Epithelial cell of esophagus (primary cell): ENCODE measurements at places on chromosomes 12 and 14.

DNA sequence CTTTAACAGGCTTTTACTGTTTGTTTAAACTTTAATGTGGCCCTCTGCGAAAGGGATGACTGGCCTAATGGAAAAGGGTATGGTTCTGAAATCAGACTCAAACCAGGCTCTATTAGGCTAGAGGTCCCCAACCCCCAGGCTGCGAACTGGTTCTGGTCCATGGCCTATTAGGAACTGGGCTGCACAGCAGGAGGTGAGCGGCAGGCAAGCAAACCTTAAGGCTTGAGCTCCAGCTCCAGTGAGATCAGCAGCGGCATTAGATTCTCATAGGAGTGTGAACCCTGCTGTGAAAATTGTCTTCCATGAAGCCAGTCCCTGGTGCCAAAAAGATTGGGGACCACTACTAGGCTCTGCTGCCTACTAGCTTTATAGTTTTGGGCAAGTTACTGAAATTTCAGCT, 11.1 kb downstream of the GALNT4 start:
- no peak for DNase-seq

- no peak for DNase-seq
Measured at GRCh38 chr12:114448618-114448933, 42.6 kb upstream of the TBX5 start.

DNA sequence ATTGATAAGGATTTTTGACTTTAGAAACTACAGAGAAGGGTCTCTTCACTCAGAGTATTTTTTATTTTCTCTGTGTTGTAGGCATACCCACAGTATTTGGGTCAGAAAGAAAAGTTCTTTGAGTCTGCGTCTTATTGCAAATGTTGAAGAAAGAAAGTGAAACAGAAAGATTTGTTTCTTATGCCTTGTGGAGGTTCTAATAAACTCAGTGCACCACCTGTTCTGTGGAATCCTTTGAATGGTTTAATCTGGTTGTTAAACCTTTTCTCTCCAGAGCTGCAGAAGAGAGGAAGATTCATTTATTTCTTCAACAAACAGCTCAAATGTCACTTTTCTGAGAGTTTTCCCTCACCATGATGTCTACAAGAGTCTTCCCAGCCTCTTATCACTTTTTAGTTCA, 146.6 kb upstream of the PLEKHG7 start:
- no peak for DNase-seq

DNA sequence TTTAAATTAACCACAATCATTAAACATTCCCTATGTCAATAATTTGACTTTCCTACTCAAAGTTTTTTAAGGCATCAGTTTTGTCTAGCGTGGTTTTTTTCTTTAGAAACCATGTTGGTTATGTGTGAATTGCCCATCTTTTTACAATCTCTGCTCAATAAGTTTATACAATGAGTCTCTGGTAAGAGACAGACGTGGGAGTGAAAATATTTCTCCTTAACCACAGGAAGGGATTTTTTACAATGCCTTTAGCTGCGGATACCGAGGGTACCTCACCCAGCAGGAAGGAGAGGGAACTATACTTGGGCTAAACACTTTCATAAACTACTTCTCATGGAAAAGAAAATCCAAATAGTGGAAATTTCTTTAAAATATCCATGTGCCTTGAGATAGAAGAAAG, 191.4 kb upstream of the BCL2L14 start:
- DNase-seq, result no peak

- DNase-seq, result no peak
Measured at GRCh38 chr12:63093711-63094110, 57.3 kb downstream of the AVPR1A start.

- DNase-seq, result no peak
Measured at GRCh38 chr14:21974741-21975140, 301.1 kb upstream of the OR4E1 start.

DNA sequence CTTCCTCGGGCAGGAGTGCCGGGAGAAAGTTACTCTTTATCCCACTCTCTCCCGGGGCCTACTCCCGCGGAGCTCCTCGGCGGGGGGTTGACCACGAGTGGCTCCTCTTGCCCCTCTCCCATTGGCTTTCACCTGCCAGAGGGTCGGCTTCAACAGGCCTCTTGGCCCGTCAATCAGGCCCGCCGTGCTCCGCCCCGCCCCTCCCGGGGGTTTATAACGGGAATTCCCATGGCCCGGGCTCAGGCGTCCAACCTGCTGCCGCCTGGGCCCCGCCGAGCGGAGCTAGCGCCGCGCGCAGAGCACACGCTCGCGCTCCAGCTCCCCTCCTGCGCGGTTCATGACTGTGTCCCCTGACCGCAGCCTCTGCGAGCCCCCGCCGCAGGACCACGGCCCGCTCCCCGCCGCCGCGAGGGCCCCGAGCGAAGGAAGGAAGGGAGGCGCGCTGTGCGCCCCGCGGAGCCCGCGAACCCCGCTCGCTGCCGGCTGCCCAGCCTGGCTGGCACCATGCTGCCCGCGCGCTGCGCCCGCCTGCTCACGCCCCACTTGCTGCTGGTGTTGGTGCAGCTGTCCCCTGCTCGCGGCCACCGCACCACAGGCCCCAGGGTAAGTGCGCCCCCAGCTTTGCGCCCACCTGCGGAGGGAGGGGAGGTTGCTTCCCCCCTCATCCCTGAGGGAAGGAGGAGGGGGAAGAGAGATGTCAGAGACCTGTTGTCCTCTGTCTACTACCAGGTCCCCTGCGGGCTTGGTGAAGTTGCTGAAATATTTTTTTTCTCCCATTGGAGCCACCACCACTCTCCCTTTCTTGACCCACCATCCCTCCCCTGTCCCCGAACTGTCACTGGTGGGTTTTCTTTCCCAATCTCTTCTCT, at the start of gene SMOC1:
SMOC1 (plus strand) TSS at position 242 of the 869 bp plus-strand sequence; CDS start at position 505, 263 bp downstream.
- DNase-seq, result peak; percentile 85

DNA sequence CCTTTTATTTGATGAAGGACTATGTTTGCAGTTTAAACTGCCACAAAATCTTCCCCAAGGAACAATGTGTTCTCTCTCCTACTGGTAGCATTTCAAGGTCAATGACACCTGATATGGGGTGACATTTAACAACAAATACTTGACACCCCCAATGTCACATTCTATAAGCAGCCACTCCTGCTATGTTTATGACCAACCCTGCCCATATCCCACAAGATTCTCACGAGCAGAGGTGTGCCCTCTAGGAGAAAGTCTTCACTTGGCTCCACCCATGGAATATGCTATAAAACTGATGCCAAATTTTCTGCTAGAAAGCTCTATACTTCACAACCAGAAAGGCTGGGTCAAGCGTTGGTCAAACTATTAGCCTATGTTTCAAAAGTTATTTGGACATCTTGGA, 105.6 kb upstream of the ARID2 start:
- DNase-seq, result no peak

DNA sequence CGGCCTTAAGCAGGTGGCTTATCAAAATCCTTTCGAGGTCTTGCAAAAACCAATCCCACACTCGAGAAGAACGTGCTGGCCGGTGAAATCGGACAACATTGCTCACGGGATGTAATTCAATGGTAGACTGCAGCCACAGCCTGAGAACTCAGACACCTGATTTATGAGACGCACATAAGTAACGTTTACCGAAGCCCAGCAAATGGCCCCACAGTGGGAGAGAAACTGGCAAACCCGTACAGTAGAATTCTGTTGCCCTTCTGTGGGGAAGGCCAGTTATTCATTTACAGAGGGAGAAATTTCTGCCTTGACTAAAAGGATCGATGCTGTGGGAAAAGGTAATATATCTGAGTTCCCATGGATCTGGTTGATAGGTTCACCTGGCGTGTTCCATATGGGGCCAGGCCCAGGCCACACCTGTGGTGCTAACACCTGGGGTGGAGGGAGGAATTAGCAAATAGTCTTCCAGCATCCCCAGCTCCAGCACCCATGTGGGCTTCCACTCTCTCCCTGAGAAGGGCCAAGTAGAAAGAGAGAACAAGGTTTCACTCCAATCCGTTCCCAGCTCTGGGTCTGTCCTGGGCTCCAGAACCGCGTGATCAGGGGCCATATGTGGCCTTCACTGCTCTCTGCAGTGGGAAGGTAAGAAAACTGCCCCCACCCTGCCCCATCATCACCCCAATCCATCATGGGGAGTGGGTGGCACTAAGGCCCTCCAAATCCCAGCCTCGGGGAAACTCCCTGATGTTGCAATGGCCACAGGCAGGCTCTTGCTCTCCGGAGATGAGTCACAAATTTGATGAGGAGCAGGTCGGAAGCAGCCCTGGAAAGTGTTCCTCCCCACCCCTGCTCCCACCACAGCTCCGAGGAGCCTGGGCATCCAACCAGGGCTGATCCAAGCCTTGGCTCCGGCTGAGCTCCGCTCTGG, 12.7 kb downstream of the BDKRB1 start:
- DNase-seq, result peak; percentile 96

DNA sequence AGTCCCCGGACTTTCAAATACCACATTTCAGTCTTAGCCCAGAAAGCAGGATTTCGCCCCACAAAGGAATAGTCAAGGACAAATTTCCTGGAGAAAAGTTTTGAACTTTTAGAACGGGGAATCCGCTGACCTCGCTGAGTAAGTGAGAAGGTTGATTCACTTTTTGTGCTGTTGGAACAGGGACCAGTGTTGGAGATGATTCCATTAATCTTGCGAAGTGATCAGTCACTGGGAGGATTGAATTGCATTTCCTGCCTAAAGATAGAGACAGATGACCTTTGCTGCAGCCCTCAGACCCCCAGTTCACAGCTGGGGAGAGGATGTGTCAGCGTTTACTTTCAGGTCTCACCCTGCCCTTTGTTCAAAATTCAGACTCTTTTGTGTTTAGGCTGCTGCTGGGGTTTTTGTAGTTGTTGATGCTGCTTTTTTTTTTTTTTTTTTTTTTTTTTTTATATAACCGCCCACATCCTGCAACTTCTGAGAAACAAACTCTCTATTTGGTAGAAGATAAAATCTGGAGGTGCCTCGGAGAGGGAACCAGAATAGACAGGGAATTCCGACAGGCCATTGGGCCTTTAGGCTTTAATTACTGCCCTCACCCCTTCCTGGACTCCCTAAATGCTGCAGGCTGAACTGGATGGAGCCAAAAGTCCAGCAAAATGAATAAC, 9.8 kb upstream of the KDM2B start:
- DNase-seq, result peak; percentile 60

DNA sequence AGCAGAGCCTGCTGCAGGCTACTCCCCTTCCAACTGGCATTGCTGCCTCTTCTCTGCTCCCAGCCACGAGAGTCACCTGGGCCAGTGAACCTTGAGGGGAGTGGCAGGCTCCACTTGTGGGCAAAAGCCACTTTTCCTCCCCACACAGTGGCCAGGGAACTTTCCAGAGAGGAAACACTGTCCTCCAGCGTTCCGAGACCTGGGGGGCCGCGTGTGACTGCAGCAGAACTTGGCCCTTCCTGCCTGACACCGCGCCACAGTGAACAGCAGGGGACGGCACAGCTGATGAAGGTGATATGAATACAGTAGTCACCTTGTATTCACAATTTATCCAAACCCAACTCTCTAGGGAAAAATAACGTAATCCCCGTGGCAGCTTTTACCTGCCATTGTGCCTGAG, 114.9 kb downstream of the PIWIL1 start:
- no peak for DNase-seq

- no peak for DNase-seq
Measured at GRCh38 chr14:91511043-91511383, 903 bp upstream of the PPP4R3A start.

DNA sequence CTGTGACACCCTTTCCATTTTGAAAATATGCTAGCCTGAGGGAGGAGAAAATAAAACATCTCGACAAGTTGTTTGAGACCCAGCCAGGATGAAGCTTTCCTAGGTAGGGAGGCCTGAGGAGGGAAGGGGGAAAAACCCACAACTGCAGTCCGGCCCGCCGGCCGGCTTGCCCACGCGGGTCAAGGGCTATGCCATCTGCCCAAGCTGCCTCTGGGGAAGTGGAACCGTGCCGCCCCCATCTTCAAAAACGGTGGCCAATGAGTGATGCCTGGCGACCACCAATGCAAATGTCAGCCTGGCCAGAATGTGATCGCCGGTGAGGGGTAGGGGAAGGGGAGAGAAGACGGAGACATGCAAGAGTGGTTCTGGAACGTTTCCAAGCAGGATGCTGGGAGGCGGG, 263.5 kb upstream of the ALG10B start:
- DNase-seq, result no peak

- no peak for DNase-seq
Measured at GRCh38 chr12:56551070-56551469, 29.4 kb downstream of the RBMS2 start.

DNA sequence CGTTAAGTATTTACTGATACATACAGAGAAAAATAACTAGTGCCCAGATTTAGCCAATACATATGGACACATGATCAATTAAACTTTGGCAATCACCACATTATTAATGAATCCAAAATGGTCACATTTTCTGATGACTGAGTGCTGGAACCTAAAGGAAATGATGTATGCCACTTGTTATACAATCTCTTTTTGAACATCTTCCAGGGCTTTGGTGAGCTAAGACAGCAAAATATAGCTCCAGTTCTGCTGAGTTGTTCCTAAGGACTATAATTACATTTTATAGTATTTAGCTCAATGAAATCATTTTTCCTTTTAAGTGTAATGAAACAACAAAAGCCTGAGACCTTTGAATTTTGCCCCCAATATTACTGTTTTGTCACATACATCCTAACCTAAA, 329.1 kb upstream of the ATP2B1 start:
- no peak for DNase-seq

- no peak for DNase-seq
Measured at GRCh38 chr12:68392376-68392775, 60.2 kb upstream of the MDM1 start.

GRCh38 chr14:82724316-82724715, 1190.7 kb upstream of the SEL1L start:
- DNase-seq, result peak; percentile 11

DNA sequence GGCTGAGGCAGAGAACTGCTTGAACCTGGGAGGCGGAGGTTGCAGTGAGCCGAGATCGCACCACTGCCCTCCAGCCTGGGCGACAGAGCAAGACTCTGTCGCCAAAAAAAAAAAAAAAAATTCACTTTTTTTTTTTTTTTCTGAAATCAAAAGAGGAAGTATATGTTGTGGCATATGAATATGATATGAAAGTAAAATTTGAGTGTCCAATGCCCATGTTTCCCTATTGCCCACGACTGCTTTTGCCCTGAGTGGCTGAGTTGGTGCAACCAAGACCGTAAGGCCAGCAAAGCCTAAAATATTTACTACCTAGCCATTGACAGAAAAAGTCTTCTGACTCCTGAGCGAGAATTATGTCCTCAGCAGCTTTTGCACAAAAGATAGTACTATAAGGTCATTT, 101.7 kb upstream of the PARP11 start:
- DNase-seq, result no peak

DNA sequence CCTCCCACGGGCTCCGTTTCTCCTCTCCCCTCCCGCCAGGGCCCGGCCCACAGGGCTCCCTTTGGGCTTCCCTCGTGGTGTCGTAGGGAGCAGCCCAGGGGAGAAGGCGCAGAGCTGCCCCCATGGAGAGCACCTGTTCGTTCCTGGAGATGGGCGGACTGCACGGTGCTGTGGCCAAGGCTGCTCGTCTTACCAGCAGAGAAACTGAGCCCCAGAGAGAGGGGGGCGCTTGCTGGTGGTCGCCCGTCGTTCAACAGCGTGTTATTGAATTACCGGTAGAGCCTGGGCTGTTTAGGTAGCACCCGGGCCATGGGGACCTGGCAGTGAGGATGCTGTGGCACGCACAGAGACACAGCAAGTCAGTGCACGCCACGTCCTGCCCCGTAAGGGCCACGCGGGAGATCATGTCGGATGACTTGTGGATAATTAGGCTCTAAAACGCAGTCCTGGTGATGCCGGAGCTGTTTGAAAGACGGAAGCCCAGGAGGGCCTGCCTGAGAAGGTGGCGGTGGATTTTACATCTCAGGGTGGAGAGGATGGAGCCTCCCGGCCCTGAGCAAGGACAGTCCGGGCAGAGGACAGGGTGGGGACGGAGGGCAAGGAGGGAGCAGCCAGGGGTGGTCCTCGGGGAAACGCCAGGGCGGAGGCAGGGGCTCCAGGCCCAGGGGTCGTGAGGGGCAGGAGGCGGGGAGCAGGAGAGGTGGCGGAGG, 134.4 kb downstream of the ADGRD1 start:
- DNase-seq, result no peak
